ENCODE measurements at places on chromosomes 2 and 18.
A peak's percentile ranks its signal among the peaks of the same experiment; 100 is the strongest.

GRCh38 chr2:33058716-33059470 lies 112.1 kb downstream of the LTBP1 start:
- DNase-seq, result no peak

DNA sequence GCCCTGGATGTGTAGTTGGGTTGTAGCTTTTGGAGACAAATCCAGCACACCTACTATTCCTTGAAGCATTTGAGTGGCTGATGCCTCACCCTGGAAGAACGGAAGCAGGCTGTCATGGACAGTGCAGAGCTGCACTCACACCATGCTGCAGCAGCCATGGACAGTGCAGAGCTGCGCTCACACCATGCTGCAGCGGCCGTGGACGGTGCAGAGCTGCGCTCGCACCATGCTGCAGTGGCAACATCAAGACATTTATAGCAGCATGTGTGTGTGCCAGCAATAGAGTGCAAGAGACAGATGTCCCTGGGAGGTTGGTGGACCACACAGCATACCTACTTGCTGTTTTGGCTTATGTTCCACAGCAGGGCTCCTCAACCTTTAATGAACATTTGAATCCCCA lies 30.6 kb downstream of the GNAL start:
- no peak for DNase-seq

- no peak for DNase-seq
Observed at GRCh38 chr2:79393107-79393685, 119.7 kb upstream of the CTNNA2 start.

DNA sequence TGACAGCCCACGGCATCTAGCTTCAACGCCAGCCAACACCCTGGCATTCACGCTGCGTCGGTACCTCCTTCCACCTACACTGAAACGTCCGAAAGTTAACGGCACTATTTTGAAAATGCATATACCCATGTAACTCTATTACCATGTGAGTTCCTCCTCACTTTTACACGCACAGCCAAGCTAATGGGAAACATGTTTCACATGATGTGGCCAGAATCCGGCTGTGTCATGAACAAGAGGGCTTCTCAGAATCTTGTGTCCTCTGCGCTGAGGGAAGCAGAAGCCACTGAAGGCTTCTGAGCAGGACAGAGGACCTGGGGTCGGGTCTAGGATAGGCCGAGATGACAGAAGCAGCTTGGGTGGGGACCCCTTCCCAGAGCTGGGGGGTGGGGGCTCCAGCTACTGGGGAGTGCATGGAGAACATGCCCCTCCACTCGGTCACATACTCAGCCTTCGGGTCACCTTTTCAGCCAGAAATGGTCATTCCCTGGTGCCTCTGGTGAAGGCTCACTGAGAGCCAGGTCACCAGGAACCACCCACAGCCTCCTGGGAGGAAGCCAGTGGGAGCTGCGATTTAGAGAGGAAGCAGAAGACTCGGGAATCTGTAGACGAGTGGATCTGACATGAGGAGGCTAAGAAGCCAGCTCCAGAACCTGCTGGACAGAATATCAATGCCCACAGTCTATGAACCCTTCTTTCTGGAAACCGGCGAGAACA lies 41.5 kb downstream of the HDAC4 start:
- no peak for DNase-seq

DNA sequence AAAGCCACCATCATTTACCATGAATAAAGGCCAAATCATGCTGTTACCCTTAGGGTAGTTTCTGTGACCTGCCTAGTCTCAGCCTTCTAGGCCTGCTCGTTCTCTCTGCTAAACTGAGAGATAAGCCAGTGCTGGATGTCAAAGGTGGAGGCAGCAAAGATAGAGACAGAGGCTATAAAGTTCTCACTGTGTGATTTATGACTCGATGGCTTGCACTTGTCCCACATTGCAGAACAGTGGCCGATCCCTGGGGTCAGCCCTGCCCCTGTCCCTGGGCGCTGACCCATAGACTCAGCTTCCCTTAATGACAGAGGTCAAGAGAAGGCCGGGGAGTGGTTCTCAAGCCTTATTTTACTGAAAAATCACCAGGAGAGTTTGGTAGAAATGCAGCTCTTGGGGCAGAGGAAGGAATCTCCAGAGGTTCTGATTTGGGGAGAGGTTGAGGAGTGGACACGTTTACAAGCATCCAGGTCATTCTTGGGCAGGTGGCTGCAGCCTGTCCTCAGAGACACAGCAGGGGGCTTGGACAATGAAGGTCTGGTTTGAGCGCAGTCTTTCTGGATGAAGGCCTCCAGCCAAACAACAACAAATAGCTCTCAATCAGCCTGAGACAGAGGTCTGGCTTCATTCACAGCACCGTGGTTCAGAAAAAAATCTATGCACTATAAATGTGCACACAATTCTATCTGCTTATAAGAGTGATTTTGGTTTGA lies 143.5 kb downstream of the ACKR3 start:
- no peak for DNase-seq

GRCh38 chr2:122886479-122887145 lies 1131.2 kb downstream of the TSN start:
- DNase-seq, result no peak

GRCh38 chr2:136207030-136207623 lies 89.2 kb upstream of the CXCR4 start:
- no peak for DNase-seq

GRCh38 chr18:505483-506122 lies 5.1 kb upstream of the COLEC12 start:
- DNase-seq, result no peak

- no peak for DNase-seq
Observed at GRCh38 chr2:152534460-152535135, 182.7 kb downstream of the PRPF40A start.

- DNase-seq, result no peak
Observed at GRCh38 chr2:52074130-52074719, 1042.3 kb upstream of the NRXN1 start.

DNA sequence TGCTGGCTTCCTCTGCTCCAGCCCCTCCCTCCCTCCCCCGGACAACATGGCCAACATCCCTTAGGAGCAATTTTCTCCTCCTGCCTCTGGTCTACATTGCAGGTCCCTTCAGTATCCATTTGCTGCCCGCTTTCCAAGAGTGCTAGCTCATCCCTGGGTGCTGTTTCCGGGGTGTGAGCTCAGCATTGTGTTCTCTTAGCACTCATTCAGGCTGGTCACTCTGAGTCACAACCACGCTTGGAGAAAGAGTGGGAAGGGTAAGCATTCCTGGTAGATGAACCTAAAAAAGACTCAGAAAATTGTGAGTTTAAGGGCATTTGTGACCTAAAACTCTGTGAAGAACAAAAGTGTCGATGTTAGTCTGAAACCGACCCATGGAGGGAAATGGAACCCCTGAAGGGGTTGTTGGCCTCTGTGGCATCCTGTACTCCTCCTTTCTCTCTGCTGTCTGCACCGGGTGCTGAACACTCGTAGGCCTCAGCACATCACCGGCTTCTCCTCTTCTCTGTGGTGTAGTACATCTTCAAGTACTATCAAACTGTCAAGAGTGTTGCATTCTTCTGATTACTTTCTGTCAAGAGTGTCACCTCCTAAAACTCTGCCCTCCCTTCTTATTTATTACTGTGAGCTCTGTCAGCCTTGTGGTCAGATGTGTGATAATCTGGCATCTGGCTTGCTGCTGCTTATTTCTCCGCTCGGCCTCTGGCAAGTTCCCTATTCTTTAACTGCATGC lies 73.0 kb downstream of the CTNNA2 start:
- no peak for DNase-seq

GRCh38 chr18:62332431-62332830 lies 7.3 kb downstream of the TNFRSF11A start:
- DNase-seq, result no peak

- DNase-seq, result no peak
Observed at GRCh38 chr2:39849064-39849463, 70.0 kb upstream of the THUMPD2 start.

- DNase-seq, result no peak
Observed at GRCh38 chr18:34926683-34927082, 114.5 kb upstream of the MAPRE2 start.

GRCh38 chr2:79702905-79703304 lies 190.1 kb downstream of the CTNNA2 start:
- DNase-seq, result no peak

DNA sequence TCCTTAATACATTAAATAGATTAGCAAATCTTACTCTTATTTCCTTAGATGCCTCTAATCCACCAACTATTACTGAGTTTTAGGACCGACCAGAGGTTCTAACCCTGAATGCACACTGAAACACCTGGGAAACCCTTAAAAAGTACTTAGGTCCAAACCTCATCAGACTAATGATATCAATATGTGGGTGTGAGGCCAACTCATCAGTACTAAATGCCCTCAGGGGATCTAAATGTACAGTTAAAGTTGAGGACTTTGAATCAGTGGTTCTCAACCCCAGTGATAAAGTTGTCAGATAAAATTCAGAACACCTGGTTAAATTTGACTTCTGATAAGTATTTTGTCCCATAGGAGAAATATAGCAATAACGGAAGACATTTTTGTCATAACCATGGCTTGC lies 20.9 kb downstream of the MMADHC start:
- no peak for DNase-seq

- DNase-seq, result no peak
Observed at GRCh38 chr2:44949329-44950151, 8.0 kb downstream of the SIX3 start.

DNA sequence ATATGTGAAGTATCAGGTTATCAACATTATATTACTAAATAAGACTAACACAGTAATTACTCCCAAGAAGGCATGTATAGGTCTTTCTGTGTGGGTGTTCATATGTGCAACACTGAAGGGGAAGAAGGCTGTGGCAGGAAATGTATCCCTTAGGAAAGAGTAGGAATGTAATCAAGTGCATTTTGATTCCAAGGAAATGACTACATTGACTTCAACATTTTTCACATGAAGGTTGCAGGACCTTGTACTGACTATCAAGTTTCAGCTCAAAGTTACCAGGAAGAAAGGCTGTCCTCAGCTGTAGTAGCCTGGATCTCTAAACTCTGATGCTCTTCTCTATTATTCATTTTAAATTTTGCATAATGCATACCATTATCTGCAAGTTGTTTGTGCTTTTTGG lies 680.8 kb downstream of the NYAP2 start:
- no peak for DNase-seq

DNA sequence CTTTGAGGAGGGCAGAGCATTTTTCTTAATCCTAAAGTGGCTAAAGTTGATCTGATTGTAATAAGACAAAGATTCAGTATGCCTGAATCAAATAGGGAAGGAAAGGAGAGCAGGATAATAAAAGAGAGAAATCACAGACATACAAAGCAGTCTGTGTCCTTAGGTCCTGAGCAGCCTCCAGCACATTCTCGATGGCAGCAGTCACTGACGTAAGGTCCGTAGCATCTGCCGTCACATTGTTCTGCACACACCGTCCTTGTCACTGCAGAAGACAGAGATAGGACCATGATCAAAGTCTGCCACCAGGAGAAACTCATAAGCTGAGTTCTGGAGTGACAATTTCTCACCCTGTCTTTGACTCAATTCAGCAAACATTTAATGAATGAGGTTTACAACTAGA lies 813.7 kb downstream of the ERBB4 start:
- no peak for DNase-seq

- peak; percentile 12 for DNase-seq
Observed at GRCh38 chr2:37156071-37156856, 516 bp downstream of the EIF2AK2 start.

GRCh38 chr2:15378148-15378908 lies 182.8 kb downstream of the NBAS start:
- DNase-seq, result no peak

DNA sequence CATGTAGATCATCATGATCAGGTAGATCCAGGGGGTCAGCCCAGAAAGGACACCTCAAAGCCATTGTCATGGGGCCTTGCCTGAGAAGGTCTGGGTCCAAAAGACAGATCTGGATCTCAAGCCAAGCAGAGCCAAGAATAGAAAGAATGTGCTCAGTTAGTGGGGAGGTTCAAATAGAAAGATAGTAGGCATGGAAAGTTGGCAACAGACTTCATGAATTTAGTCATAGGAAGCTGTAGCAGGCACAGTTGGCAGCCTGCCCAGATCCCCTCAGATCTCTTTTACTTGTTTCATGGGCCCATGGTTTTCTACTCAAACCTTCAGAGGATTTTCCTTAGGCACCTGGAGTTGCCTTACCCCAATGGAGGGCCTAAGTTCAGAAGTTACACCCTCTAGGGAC lies 767.0 kb downstream of the SLC4A3 start:
- no peak for DNase-seq

GRCh38 chr2:26363323-26363722 lies 16.7 kb upstream of the ADGRF3 start:
- DNase-seq, result no peak

DNA sequence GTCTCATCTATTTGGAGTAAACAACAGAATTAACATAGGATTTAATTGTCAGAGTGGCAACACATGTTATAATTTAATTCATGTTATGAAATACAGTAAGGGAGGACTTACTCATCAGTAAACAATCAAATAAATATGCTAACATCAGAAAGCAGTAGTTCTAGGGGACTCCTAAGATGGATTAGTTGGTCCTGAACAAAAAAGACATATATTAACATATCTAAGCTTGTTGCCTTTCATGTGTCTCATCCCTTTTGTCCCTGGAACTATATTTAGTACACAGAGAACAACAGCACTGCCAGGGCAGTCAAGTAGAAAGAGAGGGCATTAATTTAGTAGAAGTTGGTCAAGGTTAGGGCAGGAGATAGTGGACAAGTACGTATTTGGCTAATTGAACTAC lies 117.8 kb upstream of the FZD5 start:
- DNase-seq, result no peak

DNA sequence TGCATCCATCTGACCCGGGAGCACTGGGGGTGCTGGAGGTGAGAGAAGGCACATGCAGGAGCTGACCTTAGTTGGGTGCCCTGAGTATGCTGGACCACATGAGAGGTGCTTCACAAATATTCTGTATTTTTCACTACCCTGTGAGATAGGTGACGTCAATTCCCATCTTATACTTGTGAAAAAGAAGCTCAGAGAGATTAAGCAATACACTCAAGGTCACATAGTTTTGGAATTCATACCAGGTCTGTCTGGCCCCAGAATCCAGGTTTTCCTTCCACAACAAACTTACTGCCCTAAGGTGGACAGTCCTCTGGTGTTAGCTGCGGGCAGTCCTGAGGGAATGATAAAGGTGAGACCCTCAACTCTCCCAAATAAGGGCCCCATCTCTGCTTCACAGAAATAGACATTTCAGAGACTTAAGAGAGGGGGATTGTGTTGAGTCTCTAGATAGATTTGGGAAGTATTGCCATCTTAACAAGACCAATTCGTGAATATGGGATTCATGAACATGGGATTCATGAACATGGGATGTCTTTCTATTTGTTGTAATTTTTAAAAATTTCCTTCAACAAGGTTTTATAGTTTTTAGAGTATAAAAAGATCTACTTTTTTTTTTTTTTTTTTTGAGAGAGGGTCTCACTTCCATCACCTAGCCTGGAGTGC lies 64.0 kb upstream of the SMAD7 start:
- DNase-seq, result no peak

GRCh38 chr2:26769089-26769761 lies 5.1 kb downstream of the SLC35F6 start:
- no peak for DNase-seq

- DNase-seq, result no peak
Observed at GRCh38 chr18:25223211-25223610, 128.8 kb downstream of the ZNF521 start.

GRCh38 chr2:146004462-146004861 lies 1484.5 kb upstream of the ZEB2 start:
- DNase-seq, result no peak

- no peak for DNase-seq
Observed at GRCh38 chr18:9196568-9196967, 60.0 kb downstream of the ANKRD12 start.

GRCh38 chr2:240374085-240374907 lies 61.2 kb upstream of the GPC1 start:
- DNase-seq, result no peak
